Progenitor cell of endocrine pancreas (in vitro differentiated cells): ENCODE measurements at places on chromosomes 3 and 15. TPM values are rescaled to one million over a fixed set of nuclear protein-coding genes. Genes with fewer than 3 reads are reported as not detected.

Gene SLC28A2
- 1.2 and 1.7 TPM in 2 replicates for total RNA-seq

Gene BFSP2
- not detected in 2 replicates for total RNA-seq

Gene TUSC7
- total RNA-seq, result not detected in 2 replicates

Gene PCOLCE2
- total RNA-seq, result 2.0 and 2.2 TPM in 2 replicates

Gene SEMA3B
- total RNA-seq, result 24.6 and 27.6 TPM in 2 replicates

Gene PLCB2
- total RNA-seq, result 2.5 and 2.8 TPM in 2 replicates

Gene MORC1
- total RNA-seq, result not detected in 2 replicates
